ENCODE measurements at places on chromosomes 16 and 17.

DNA sequence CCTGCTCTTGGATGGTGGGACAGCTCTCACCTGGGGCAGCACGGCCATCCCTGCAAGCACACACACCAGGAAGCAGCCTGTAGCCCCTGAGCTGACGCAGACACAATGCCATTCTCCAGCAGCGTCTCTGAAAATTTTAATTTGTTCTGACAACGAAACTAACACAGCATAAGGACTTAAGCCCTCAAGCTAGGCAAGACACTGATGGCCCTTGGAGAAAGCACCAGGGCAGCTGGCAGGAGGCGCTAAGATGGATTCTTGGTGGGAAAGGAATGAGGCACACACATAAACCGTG lies 2.7 kb upstream of the LIMD2 start:
- no peak for DNase-seq

GRCh38 chr17:14333506-14333905 lies 32.6 kb downstream of the HS3ST3B1 start:
- no peak for DNase-seq

GRCh38 chr16:557463-558297 lies 2.5 kb upstream of the PRR35 start:
- no peak for DNase-seq

DNA sequence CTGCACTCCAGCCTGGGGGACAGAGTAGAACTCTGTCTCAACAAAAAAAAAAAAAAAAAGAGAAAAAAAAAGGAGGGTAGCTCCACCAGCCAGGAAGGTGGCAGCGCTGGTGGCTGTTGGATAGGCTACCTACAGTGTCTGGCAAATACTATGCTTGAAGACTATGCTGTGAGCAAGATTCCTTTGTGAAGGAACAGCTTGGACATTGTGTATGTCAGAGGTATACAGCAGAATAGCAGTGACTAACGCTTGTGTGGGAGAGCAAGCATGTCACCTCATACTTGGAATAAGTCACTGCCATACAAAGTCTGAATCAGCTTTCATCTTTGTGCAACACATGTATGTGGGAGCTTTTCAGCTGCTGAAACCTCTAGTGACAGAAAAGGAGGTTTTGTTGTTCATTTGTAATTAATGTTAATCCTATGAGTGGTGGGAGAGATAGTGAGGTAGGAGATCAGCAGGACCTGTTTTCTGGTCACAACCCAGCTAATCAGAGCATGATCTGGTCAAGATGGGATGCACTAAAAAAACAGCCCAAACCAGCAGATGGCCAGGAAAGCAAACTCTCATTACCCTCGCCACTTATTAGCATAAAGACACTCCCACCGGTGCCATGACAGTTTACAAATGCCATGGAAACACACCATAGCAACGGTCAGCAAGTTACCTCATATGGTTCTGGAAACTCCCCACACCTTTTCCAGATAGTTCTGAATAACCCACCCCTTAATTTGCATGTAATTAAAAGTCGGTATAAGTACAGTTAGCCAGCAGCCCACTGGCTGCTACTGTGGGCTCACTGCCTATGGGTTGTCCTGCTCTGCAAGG lies 6.8 kb upstream of the ITGAD start:
- DNase-seq = no peak

GRCh38 chr16:4378161-4378666 lies 6.6 kb downstream of the VASN start:
- no peak for DNase-seq

All from activated CD8-positive, alpha-beta memory T cell treated with anti-CD3 and anti-CD28 coated beads for 1 hour (primary cell).